Dermis blood vessel endothelial cell (primary cell): ENCODE measurements at places on chromosomes 7 and 10. TPM values are rescaled to one million over a fixed set of nuclear protein-coding genes. Genes with fewer than 3 reads are reported as not detected.

Gene ANKRD7
- total RNA-seq = 0.51 TPM in 1 of 2 replicates, not detected in the other

DNA sequence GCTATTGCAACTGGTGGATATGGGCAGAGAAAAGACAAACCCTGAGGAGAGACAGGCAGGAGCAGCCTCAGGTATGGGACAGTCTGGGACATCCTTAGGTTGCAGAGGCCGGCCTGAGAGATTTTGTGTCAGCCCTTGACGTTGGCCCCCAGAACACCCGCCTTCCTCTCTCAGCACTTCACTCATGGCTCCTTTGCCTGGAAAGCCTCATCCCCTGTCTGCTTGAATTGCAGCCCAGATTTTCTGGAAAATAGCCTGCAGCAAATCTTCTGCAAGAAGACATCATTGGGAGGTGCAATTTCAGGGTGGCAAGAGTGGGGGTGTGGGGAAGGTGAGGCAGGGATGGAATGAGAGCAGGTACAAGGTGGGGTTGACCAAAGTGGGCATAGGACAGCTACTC is 2.2 kb upstream of the FRMD4A start:
- no peak for DNase-seq

DNA sequence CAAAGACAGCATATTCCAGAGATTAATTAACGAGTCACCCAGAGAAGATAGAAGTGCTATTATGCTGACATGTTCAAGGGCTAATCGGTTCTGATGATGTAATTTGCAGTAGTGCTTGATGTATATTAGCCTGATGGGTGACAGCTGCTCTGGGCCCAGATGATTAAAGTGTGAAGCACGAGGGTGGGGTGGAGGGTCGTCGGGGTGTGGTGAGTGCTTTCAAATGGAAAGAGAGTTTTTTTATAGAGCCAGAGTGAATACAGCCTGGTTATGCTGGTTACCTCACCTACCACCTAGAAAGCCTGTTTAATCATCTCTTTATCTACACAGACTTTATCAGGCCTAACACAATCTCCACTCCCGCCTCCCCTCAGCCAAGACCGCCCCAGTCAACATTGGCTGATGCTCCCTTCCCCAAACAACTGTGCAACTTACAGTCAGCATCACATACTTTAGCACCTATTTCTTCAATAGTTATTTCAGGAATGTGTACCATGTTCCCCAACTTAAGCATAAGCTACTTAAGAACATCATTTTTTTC is 11.5 kb upstream of the STN1 start:
- no peak for DNase-seq

DNA sequence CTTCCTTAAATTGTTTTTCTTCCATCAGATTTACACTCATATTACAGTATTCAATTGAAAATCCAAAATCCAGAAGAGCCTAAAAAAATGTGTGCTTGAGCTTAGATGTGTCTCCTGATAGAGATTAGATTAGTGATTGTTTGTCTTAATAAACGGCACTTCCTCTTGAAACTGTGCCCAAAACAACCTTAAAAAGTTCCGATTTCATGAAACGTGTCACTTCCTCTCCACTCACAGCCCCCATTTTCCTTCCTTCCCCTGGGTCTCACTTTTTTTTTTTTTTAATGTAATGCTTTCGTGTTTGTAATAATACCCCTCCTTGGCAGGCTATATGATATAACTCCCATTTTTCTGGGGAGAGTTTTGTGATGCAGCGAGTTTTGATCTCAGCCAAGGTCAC is 114.8 kb upstream of the ADO start:
- peak; percentile 72 for DNase-seq
